B cell (primary cell): ENCODE measurements at places on chromosomes 3 and 15.
A peak's percentile ranks its signal among the peaks of the same experiment; 100 is the strongest.

- DNase-seq, result peak; percentile 87
Measured at GRCh38 chr3:53255775-53256703, at the start of gene TKT. TSS of gene TKT (minus strand) at chr3:53256022. CDS start at chr3:53255942, 80 bp downstream.

- no peak for DNase-seq
Measured at GRCh38 chr3:137987723-137988122, 22.2 kb upstream of the CLDN18 start.

DNA sequence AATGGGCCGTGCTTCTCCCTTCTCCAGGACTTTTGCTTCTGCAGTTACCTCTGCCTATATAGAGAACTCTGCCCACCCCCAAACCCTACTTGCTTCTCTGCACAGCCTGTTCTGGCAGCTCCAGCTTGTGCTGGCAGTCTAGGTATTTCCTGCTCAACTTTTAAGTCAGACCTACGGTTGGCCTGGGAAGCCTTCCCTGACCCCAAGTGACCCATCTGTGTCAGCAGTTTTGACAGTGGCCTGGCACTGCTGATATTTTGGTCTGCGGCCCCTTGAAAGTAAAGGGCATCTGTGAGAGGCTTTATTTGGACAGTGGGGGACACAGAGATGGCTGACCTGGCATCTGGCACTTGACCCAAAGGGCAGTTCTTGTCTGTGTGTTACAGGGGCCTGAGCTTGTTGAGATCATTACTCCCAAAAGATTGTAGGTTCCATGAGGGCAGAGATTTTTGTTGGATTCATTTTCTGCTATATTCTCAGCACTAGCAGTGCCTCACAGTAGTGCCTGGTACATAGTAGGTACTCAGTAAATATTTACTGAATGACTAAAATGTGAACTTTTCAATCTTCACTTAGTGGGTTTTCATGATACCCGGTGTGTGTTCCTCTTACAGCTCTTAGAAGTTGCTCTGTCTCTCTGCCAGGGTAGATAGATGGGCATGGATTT lies 55.2 kb upstream of the TRAK1 start:
- no peak for DNase-seq

GRCh38 chr3:149224736-149225594 lies 3.3 kb upstream of the CP start:
- peak; percentile 31 for DNase-seq

DNA sequence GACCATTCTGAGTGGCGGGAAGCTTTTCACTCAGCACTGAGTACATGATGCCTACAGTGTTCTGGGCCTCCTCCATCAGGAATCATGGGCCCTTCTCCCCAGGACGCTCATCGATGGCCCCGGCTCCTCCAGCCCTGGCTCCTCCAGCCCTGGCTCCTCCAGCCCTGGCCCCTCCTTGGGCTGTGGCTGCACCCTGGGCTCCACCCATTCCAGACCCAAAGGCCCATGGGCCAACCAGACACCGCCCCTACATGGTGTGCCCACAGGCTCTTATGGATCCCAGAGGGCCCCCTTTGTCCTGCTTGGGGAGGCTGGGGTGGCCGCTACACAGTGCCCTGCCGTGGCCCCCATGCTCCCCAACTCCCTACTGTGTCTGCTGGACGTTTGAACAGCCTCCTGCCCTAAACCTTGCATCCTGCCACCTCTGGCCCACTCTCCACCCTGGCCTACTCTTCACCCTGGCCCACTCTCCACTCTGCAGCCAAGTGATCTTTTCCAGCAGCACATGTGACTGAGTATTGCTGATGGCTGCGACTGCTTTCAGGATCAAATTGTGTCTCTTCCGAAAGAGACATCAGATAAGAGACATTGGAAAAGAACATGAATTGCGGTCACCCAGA lies 57.9 kb downstream of the APBA2 start:
- no peak for DNase-seq

GRCh38 chr3:43394041-43394554 lies 107.8 kb downstream of the SNRK start:
- DNase-seq, result no peak

DNA sequence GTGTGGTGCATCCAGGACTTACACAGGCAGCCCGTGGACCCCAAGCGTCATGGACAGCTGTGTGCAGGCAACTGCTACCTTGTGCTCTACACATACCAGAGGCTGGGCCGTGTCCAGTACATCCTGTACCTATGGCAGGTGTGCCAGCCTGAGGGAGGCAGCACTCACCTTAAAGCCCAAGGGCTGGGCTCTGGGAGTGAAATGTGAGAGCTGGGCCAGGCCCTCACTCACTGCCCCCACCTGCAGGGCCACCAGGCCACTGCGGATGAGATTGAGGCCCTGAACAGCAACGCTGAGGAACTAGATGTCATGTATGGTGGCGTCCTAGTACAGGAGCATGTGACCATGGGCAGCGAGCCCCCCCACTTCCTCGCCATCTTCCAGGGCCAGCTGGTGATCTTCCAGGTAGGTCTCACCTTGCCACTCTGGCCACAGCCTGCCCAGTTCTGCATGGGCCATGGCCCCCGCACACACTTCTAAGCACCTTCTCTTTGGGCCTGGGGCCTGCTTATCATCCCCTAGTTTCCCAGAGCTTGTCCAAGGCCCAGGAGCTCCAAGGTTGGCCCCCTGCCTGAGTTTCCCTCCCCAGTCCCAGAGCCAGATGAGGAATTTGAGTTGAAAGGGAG lies 11.0 kb downstream of the VILL start:
- DNase-seq, result no peak

DNA sequence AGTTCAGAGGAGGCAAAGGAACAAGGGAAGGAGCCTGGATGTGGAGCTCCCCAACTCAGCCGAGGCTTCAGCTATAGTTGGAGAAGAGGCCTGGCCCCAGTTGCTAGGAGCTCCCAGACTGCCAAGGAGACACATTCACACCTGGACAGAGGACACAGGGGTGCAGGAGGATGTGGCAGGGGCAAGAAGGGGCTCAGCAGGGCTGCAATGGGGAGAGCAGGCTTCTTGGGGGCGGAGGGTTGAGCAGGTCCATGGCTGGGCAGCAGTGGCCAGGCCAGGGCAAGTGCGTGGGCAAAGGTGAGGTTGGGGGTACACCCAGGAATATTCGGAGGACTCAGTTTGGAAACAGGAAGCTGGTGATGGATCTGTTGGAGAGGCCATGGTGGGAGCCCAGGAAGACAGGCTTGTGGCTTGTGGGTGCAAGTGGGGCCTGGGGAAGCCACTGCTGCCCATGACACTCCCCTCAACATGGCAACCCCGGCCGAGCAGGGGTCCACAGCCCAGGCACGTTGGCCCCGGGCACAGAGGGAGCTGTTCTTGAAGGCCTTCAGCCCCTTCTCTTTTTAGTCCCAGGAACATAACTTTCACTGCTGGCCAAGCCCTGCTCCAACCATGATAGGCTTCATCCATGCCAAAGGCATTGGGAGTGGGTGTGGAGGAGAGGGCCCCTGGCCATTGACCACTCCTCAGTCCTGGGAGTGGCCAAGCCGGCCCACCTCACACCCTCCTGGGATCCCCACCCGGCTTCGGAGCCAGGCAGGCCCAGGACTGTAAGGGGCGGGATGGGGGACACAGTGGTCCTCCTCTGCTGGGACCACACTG lies 33.3 kb downstream of the TSPAN3 start:
- DNase-seq, result no peak

- no peak for DNase-seq
Measured at GRCh38 chr3:175902226-175902625, 1043.1 kb downstream of the NAALADL2 start.

DNA sequence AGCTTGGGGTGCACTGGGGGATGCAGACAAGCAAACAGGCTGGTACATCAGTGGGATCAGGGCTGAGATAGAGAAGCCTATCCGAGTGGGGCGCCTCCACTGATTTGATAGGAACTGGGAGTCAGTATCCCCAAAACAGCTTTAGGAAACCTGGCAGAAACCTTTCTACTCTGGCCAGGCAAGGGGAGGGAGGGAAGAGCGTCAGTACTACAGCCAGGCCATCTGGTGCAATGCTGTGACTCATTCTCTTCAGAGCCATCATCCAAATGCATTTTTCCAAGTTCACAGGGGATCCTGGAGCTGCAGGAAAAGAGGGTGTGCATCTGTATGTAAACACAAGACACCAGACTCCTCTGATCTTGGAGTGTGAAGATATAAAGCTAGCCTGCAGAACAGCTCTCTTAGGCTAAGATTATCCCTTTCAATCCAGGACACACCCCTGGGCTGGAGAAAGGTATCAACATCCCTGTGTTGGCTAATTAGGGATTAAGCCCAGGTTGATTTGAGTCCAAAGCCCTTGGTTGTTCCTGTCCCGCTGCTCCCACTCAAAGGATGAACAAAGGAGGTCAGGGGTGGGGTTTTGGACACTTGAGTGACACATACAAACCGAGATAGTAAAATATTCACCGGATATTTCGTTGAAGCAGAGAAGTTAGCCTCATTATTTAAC lies 9.3 kb downstream of the GALNT15 start:
- DNase-seq, result no peak

GRCh38 chr3:76561494-76562236 lies 478.2 kb upstream of the ROBO2 start:
- DNase-seq, result no peak

DNA sequence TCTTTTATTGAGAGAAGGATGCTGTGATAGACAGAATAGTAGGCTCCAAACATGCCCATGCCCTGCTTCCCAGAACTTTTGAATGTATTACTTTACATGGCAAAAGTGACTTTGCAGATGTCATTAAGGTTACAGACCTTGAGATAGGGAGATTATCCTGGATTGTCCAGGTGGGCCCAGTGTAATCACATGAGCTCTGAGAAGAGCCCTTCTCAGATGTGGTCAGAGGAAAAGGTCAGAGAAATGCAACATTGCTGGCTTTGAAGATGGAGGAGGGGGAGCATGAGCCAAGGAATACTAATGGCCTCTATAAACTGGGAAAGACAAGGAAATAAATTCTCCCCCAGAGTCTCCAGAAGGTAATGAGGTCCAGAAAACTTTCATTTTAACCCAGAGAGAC lies 45.8 kb upstream of the LYZL4 start:
- DNase-seq, result no peak

DNA sequence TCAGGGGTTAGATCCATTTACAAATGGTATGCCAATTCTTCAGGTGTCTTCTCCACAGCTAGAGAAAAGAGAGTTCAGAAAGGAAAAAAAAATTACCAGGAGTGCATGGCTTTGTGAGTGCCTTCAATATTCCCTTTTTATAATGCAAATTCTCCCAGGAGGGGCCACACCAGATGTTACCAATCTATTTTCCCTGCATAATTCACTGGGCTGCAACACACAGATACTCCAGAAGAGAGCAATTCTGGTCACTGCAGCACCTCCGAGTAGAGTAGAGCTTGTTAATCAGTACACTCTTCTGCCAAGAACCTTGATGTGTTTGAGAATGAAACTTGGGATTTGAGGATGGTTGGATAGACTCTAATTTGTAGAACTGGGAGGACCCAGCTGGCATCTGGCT lies 80.7 kb upstream of the SPRED1 start:
- no peak for DNase-seq

- DNase-seq, result peak; percentile 85
Measured at GRCh38 chr3:129576514-129577352, 29.7 kb downstream of the PLXND1 start.

- DNase-seq, result no peak
Measured at GRCh38 chr15:96343113-96344059, 12.9 kb downstream of the NR2F2 start.

- DNase-seq, result no peak
Measured at GRCh38 chr3:74883690-74884089, 269.2 kb upstream of the CNTN3 start.

DNA sequence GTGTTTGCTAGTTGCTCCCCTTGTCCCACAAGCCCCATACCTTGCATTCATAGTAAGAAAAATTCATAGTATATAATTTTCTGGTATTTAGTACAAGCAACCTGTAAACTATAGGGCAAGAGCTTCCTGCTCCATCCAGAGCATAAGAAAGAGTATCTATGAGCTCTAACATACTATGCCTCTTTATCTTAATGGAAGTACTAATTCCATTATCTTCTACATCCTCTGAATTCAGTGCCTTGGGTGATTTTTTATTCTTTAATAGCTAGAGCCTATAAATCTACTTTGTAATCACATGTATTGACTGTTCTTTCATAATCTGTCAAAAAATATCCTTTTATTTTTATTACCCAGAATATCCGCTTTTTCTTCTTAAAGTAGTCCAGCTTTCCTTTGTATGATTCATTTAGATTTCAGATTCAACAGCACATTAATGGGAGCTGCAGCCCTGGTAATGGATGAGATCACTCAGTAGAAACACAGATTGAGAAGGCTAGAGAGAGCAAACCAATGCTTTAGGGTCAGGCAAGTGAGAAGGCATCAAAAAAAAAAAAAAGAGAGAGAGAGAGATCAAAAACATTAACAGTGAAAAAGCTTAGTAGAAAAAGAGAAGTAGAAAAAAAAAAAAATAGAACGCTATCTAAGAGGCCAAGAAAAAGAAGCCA lies 511.5 kb upstream of the NAALADL2 start:
- DNase-seq, result no peak

DNA sequence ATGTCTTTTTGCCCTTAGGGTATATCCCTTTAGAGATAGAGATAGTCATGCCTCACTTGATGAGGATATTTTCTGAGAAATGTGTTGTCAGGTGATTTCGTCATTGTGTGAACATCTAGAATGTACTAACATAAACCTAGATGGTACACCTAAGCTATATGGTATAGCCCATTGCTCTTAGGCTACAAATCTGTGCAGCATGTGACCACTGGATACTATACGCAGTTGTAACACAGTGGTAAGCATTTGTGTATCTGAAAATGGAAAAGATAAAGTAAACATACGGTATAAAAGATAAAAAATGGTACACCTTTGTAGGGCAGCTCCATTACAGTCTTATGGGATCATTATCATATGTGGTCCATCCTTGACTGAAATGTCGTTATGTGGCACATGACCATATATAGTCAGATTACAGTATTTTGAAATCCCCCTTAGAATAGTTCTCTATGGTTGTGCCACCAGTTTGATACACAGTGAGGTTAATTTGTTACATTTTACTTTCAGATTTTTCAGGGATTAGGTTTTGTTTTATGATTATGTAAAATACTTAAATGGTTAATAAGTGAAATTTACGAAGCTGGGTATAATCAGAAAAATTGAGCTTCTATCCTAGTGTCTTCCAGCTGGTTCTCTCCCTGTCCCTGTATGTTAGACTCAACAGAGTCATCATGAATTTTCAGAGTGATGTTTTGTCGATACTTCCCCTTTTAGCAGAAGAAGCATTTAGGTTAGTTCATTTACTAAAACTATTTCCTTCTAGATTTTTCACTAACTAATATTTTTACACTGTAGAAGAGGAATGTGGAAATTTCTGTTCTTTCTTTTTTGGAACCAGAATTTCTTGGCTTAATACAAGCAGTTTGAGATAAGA lies 12.8 kb downstream of the SETD5 start:
- DNase-seq, result peak; percentile 51

DNA sequence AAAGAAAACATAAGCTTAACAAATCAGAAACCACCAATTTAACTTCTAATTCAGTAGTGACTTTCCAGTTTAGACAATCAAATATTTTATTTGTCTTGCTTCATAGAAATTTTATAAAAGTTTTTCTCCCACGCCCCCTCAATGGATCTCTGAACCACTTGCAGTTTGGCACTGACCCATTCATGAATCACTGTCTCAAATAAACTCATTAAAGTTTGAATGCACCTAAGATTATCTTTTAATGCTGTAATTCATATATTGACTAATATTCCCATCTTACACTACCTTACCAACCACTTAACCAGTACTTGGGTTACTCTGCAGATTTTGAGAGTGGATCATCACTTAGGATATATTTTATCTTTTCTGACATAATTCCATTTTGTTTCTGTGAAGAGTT lies 880.2 kb downstream of the OTOL1 start:
- no peak for DNase-seq

- peak; percentile 54 for DNase-seq
Measured at GRCh38 chr3:51967384-51968169, at the start of gene PCBP4. TSS of gene PCBP4 (minus strand) at chr3:51967454. CDS start at chr3:51961240, 6,214 bp downstream.

GRCh38 chr15:40133544-40133943 lies 24.9 kb upstream of the BMF start:
- no peak for DNase-seq

GRCh38 chr3:2512881-2513280 lies 414.2 kb downstream of the CNTN4 start:
- DNase-seq, result no peak
